ENCODE measurements at places on chromosomes 11 and 22.

DNA sequence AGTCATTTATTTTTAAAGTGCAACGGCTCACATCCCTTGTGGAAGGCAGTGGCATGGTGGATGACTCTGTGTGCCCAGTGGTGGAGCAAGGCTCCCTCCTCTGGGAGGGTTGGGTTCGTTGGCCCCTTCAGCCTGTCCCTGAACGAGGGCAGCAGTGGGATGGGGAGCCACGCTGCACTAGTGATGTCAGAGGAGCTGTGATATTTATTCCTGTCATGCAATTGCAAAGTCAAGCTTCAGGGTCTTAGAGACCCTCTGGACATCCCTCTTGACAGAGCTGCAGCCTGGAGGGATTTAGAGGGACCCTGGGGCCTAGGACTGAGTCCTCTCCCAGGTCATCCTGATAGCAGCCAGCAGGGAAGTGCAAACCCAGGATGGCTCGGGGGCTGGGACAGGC is 78.2 kb upstream of the NARS2 start:
- DNase-seq = no peak

DNA sequence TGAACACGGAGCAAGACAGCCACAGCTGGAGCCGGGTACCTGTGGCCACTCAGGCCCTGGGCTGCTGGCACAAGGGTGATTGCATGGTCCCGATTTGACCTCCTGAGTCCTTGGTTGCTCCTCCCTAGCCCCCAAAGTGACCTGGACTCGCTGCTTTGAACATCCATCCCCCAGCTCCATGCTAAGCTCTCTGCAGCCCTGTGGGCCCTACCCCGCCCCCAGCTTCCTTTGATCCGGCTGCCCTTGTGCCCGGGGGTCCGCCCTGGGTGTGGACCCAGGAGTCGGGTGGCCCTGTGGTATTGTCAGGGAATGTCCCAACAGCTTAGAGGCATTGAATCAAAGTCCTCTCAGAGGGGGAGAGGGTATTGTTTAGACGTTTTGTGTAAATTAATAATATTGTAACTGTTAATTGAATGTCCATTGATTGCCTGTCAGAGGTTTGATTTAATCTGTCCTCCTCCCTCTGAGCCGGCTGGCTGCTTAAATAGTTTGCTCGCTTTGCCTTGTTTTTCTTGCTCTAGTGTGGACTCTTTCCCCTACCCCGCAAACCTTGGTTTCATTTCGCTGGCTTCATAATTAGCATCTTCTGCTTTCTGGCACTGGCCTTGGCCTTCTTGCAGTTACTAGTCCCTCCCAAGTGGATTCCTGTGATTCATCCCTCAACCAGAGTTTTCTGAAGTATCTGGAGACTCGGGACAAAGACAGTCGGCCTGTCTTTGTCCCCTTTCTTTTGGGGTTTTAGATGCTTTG is 20.7 kb downstream of the GRIK4 start:
- DNase-seq = no peak

DNA sequence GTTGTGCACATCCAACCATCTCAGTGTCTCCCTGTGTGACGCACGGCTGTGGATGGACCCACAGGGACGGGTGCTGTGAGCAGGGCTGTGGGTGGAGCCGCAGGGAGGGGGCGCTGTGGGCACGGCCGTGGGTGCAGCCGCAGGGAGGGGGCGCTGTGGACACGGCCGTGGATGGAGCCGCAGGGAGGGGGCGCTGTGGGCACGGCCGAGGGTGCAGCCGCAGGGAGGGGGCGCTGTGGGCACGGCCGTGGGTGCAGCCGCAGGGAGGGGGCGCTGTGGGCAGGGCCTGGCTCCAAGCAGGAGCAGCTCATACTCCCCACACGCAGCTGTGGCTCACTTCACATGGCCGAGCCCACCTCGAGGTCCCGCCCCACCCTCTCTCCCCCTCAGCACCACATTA is 6.0 kb upstream of the MAPK11 start:
- DNase-seq = peak; percentile 45

- DNase-seq = no peak
Observed at GRCh38 chr11:121844016-121844415, 272.0 kb downstream of the BLID start.

- no peak for DNase-seq
Observed at GRCh38 chr11:74490941-74491340, 2.6 kb downstream of the LIPT2 start.

DNA sequence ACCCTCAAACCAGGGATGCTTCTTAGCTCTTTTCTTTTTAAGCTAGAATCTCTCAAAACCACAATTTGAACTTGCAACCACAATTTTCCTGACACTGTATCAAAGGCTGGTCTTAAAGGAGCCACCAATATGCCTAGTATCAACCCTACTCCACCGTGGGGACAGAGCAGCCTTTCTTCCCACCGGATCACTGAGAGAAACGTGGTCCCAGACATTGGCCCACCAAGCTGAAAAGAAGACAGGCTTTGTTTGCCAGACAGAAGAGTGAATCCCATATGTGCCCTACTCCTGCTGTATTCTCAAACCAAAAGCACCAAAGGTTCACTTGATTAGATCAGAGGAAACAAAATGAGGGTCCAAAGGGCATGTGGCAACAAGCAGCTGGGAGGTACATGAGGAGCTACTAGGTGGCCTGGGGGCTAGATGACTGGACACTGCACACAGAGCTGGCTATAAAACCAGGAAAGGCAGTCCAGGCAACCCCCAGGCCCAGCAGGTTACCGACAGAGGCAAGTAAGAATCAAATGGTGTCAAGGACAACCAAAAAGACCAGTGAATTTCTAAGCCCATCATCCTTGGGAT is 3.6 kb upstream of the VWCE start:
- no peak for DNase-seq

GRCh38 chr11:64124147-64124546 is 41.8 kb downstream of the MACROD1 start:
- no peak for DNase-seq

DNA sequence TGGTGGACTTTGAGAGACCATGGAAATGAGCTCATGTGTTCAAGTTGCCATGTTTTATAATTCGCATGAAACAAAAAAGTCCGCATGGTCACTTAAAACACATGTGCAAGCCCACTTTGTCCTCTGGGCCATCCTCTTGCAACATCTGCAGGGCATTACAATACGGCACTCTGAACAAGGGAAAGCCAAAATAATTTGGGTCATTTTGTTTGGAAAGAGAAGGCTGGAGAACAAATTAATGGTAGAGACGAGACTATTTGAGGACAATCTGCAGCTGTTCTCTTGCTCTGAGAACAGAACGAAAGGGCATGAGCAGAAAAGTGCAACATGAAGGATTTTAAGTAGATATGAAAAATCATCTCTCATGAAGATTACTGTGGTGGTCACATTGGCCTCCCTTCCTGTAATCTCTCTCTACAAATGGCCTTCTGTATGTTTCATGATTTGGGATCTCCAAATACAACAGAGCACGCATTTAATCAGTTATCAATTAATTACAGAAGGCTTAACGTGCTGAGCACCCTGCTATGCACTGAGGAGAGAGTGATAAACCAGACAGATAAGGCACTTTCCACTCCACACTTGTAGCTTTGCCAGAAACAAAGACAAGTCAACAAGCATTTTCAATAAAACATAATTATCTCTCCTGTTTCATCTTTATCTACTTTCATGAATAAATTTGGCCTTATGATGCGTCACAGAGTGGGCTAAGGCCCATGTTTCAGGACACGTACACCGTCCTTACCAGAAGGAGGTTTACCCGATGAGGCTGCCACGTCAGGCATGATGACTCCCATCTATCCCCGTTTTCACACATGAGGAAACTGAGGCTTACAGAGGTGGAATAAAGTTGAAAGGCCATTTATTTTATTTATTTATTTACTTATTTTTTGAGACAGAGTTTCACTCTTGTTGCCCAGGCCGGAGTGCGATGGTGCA is 384.1 kb downstream of the LARGE1 start:
- no peak for DNase-seq

- no peak for DNase-seq
Observed at GRCh38 chr11:114073007-114073827, 13.7 kb downstream of the ZBTB16 start.

GRCh38 chr11:18599739-18600230 is at the start of gene MISFA:
Gene MISFA, plus strand, starts transcription at chr11:18599789. Its CDS starts 140 bp downstream, at chr11:18599929.
- no peak for DNase-seq

DNA sequence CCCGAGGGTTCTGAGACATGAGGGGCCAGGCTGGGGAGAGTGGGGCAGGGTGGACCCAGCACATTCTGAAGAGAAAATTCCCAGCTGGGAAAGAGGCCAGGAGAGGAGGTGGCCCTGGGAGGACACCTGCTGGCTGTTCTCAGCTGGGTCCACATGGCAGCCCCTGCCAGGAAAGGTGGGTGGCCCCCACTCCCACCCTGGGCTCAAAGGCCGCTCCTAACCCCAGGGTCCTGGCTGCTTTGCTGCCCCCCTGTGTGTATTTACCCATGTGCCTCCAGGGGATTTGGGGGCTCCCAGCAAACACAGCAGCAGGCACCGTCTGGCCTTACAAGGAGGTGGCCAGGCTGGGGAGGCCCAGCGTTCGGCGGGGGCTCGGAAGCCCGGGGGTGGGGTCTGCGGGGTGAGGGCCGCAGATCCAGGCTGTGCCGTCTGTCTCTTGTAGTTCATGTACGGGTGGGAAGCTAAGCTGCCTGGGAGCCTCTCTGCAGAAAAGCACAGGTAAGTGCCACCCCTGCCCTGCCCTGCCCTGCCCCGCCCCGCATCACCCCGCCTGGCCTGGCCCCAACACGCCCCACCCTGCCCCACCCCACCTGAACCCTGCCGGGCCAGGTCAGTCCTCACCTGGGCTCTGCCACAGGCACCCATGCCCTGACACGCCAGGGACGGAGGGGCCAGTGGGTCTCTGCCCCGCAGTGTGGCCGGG is 10.6 kb downstream of the MUC5B start:
- DNase-seq = no peak

GRCh38 chr22:20011123-20011992 is 5.3 kb downstream of the ARVCF start:
- no peak for DNase-seq

GRCh38 chr11:134664447-134665187 is 252.6 kb upstream of the B3GAT1 start:
- DNase-seq = no peak

- no peak for DNase-seq
Observed at GRCh38 chr11:83285151-83285770, 906 bp downstream of the CCDC90B start.

GRCh38 chr22:46330426-46330825 is 5.1 kb upstream of the TRMU start:
- DNase-seq = no peak

DNA sequence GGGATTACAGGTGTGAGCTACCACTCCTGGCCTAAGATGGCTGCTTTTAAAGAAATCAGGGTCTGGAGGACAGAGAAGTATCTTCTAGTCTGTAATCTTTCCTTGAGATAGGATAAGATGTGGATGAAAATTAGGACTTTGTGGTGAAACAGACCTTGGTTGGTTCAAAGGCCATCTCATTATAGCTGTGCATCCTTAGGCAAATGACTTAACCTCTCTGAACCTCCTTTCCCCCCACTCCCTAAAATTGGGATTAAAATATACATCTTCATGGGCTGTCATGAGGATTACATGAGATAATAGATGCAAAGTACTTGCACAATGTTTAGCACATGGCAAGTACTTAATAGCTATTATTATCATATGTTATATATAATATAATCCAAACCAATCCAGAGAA is 10.8 kb upstream of the E2F8 start:
- DNase-seq = no peak

DNA sequence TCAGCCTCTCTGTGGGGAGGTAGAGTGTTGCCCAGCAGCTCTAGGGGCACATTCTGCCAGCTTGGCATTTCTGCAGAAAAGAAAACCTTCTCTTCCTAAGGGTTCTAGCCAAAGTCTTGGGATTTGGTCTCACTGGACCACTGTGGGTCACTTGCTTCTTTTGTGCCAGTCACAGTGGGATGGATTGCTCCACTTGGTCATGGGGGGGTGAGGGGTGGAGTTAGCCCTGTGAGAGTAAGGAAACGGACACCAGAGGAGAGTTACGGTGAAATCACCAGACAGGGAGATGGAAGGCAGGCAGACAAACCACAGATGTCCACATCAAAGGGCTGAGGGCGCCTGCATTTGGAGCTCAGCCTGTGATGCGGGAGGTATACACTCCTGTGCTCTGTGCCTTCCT is 10.8 kb downstream of the SGSM1 start:
- DNase-seq = no peak

- no peak for DNase-seq
Observed at GRCh38 chr11:65084598-65085375, 765 bp downstream of the ZFPL1 start.

- no peak for DNase-seq
Observed at GRCh38 chr11:127935081-127935480, 652.3 kb downstream of the ETS1 start.

DNA sequence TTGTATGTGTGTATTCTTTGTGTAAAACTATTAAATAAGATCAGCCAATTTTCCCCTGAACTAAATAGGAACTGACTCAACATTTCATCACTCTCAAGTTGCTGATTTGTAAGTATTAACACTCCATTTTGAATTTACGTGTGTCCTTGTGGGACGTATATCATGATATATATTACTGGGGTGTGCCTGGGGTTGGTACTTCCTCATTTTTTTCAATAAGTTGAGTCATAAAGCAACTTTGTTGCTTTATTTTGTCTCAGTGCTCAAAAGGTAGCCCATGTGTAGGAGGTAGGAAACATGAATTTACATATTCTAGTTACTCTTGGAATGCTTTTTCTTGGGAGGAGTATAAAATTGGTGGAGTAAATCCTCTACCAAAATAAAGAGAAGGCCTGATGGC is 193.9 kb upstream of the RAG2 start:
- DNase-seq = no peak

GRCh38 chr11:1889224-1889930 is 2.3 kb downstream of the PRR33 start:
- peak; percentile 55 for DNase-seq

GRCh38 chr11:64395545-64396078 is 36.6 kb downstream of the RPS6KA4 start:
- no peak for DNase-seq

DNA sequence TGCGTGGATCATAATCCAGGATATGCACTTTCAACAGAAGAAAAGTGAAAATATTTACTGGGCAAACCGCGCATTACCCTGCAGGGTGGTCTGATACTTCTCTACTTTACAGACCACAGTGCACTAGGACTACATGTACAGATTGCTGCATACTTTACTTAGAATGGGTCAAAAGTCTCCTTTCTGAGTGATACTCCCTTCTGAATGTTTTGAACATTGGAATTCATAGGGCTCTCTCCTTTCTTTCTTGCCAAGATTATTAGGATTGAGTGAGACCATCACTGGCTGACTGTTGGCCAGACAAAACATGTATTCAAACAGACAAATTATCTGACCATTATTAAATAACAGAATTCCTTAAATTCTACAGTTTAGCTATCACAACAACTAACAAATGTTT is 6.6 kb upstream of the FIBIN start:
- no peak for DNase-seq

DNA sequence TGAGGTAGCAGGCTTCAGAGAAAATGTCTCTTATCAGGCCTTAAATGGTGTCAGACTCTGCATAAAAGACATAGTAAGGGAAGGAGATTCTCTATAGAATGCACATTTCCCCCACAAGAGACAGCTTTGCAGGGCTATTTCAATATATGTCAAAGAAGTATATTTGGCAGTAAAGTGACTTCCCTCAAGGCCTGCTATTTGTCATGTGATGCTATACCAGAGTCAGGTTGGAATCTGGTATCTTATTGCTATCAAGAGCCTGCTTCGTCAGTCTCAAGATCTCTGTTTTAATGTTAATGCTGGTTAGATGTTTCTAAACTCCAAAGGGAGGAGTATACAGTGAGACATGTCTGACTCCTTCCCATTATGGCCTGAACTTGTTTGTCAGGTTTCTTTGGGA is 40.4 kb upstream of the MTMR2 start:
- no peak for DNase-seq

All from stimulated activated CD4-positive, alpha-beta T cell treated with anti-CD3 and anti-CD28 coated beads, Interleukin-4, amount 100 ng/mL, for 48 hours (primary cell).